RPMI7951 (cell line): ENCODE measurements at places on chromosomes 1 and 21. TPM values are rescaled to one million over a fixed set of nuclear protein-coding genes. Genes with fewer than 3 reads are reported as not detected.

The B3GALT5 gene
- 0.39 and 0.72 TPM in 2 replicates for total RNA-seq

The TLR5 gene
- 0.20 TPM in 1 of 2 replicates, not detected in the other for total RNA-seq

The MARK1 gene
- 3.1 and 3.7 TPM in 2 replicates for total RNA-seq

The OR6N1 gene
- not detected in 2 replicates for total RNA-seq

The UTP25 gene
- 5.3 and 7.0 TPM in 2 replicates for total RNA-seq

The REG4 gene
- total RNA-seq = not detected in 2 replicates

- peak; percentile 36 for DNase-seq
Observed at GRCh38 chr1:219507437-219507836, 105.5 kb downstream of the ZC3H11B start.

DNA sequence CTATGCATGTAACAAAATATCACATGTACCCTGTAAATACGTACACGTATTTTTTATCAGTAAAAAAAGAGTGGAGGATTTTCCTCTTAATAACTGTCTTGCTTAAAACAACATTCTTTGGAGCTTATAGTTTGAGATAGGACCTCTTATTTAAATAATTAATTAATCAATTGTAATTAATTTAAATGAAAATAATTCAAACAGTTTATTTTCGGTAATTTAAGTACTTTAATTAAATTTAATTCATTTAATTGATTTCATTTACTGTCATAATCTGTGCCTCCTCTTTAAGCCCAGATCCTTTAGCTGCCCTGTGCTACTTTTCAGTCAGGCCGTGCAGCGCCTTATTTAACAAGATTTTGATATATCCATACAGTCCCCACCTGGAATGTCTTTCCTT, 427.0 kb downstream of the HLX start:
- DNase-seq = no peak

DNA sequence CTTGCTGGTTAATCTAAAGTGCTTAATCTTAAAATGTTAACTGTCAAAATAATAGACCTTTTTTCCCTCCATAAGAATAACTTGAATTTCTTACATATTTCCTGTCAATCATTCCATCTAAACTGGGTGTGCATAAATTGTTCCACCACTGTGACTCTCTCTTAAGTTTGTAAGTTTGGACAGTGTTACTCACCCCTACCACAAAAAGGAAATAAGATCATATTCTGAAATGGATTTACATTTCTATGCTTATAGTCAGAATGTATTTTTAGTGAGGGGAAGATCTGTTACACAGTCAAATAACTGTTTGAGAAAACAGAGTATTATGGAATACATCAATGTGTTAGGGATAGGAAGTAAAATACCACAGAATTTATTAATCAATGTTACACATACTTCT, 109.6 kb upstream of the DPYD start:
- DNase-seq = peak; percentile 55

DNA sequence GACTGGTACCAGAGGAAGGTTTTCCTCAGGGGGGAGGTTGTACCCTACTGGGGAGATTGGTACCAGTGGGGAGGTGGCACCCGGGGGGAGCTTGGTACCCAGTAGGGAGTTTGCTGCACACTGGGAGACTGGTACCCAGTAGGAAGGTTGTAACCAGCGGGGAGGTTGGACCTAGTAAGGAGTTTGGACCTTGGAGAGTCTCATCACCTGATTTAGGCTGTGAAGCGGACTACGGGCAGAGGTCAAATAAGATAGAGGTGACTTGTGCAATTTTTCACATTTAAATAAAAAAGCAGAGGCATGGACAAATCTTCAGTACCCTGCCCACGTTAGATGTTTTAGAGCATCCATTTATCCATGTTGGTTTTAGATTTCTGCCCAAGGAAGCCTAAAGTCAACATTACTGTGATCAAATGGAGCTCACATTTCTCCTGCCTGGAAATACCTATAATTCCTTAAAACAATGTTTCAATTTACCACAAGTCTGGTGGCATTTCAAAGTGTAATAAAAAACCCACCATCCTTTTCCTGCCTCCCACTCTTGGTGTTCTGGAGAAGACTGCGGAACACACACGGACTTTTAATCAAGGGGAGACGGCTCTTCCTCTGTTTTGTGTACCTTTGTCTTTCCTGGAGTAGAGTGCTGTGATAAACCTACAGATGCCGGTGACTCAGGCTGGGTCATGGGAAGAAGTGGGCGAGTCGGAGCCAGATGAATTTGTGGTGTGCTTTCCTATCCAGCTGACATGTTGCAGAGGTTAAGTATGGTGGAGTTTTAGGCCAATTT, 36.2 kb upstream of the MRPS6 start:
- no peak for DNase-seq

GRCh38 chr1:71068325-71069240, 12.3 kb downstream of the ZRANB2 start:
- DNase-seq = no peak

GRCh38 chr21:45006536-45007095, 66.8 kb downstream of the SLX9 start:
- DNase-seq = no peak

DNA sequence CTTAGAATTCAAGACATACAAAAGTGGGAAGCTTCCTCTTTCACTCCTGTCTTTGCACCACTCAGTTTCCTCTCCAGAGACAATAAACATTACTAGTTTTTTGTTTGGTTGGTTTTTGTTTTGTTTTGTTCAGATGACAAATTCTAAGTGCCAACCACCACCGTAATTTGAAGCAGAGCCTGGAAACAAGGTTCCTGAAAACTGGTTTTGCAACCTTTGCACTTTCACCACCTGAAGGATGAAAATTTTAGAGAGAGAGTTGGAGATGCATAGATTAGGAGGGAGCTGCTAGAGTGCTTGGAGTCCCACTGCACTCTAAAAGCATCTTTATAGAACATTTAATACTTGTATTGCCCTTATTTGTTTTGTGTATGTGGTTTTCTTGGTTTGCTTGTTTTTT, 20.2 kb upstream of the MGST3 start:
- DNase-seq = no peak

DNA sequence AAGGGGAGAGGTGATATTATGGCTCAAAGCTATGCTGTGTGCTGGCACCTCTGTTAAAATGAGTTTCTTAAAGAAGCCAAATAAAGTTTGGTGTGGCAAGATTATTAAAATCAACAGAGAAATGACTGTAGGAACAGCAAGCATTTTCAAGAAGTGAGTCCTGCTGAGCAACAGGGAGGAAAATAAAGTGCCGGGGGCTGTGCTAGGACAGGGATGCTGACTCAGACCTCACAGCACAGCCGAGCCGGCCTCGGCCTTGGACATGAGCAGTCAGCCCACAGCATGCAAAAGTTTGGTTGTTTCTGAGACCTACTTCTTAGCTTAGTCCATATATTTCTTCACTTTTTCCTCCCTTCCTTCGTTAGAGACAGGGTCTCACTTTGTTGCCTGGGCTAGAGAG, 19.2 kb downstream of the CNIH3 start:
- DNase-seq = peak; percentile 91

- DNase-seq = peak; percentile 76
Observed at GRCh38 chr1:91622616-91623015, 122.0 kb downstream of the CDC7 start.

- DNase-seq = peak; percentile 99
Observed at GRCh38 chr1:153566414-153567371, 1.0 kb upstream of the S100A2 start.

GRCh38 chr1:169106921-169107602, 572 bp downstream of the ATP1B1 start:
- DNase-seq = peak; percentile 27

DNA sequence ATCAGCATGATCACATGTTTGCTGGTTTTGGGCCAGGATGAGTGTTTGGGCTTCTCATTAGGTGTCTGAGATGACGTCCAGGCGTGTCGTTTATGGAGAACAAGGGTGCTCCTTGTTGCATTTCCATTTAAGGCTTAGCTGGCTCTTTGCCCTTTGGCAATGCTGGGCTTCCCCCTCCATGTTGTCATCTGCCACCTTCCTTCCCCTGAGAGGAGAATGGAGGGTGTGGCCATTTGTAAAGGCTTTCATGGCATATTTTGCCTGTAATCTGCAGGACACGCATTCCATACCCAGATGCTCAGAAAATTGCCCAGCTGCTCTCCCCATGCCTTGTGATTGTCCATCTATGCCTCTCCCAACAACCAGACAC, 27.7 kb downstream of the PKP1 start:
- peak; percentile 89 for DNase-seq

DNA sequence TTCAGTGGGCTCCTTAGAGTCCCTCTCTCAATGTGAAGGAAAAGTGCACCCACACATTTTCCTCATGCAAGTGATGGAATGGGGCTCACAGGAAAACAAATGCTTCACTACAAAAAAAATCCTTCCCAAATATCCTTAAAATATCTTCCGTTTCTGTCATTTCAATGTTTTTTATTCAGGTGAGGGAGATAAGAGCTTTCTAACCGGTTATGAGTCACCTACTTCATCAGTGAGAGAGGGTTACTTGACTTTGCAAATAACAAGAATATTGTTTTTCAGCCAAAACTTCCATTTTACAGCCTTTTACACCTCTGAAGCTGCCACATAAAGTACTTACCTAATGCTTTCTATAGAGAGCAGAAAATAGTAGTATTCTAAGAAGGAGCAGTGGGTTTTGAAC, 98.3 kb upstream of the CD55 start:
- no peak for DNase-seq

DNA sequence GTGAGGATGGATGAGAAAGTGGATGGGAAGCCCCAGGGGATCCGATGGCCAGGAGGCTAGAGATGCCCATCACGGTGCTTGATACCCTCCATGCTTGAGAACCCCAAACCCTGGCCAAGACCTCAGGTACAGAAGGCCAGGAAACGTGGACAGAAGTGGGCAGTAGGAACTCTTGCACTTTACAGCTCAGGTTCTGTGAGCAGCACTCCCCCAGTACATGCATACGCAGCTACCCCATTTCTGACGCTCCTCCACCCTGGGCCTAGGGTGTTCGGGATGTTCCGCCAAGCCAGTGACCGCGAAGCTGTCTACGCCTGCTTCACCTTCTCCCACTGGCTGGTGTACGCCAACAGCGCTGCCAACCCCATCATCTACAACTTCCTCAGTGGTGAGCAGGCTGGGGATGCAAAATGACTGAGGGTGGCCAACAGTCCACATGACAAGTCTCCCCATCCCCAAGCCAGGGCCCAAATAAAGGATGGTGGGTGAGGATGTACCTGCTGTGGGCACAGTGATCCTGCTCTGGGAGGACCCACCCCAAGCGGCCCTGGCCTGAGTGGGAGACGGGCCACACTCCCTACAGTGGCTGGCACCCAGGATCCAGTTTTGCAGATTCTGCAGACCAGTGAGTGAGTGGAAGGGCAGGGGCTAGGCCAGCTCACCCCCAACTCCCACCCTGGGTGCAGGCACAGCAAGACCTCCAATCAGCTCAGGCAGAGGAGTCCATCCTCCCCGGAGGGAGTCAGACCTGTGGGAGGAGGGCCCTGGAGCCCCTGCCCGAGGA, 7.4 kb downstream of the HCRTR1 start:
- DNase-seq = no peak
